Upper lobe of left lung (tissue), 6 donors: ENCODE measurements at places on chromosomes 13 and 19. TPM values are rescaled to one million over a fixed set of nuclear protein-coding genes. Genes with fewer than 3 reads are reported as not detected.

DNA sequence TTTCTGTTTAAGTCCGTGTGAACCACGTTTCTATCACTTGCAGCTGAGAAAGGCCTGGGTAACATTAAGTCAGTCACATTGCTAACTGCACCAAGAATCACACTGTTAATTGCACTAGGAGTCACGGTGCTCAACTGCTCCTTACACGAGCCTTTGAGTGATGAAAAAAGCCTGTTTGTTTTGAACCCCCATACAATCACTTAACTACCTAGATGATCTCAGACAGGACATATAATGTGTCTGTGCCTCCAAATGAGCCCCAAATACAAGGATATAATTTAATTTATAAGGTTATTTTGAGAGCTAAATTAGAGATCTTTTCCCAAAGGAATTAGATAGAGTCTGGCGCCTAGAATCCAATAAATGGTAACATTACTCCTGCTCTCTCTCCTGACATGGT is 84.1 kb downstream of the MIPEP start:
- H3K27ac ChIP-seq: no peak overlapping the region
- no peaks in the 10 kb centered on the region for H3K4me1 ChIP-seq

GRCh38 chr13:36067746-36068381 is 63.3 kb downstream of the DCLK1 start:
- no peaks in the 10 kb centered on the region for H3K27me3 ChIP-seq
- DNase-seq: no peak
- no peak overlapping the region for H3K4me3 ChIP-seq
- no peak overlapping the region for H3K27ac ChIP-seq
- no peaks in the 10 kb centered on the region for H3K36me3 ChIP-seq

- no peak overlapping the region for H3K27ac ChIP-seq
- no peaks in the 10 kb centered on the region for H3K27me3 ChIP-seq
Observed at GRCh38 chr19:29547981-29548380, 22.2 kb downstream of the VSTM2B start.

Gene PROZ
- not detected for total RNA-seq

GRCh38 chr19:46179076-46179759 is 31.2 kb downstream of the IGFL2 start:
- H3K27me3 ChIP-seq: no peaks in the 10 kb centered on the region
- H3K4me3 ChIP-seq: no peak overlapping the region
- no peak overlapping the region for H3K27ac ChIP-seq
- H3K36me3 ChIP-seq: no peaks in the 10 kb centered on the region
- no peak for DNase-seq

Gene SLC46A3
- total RNA-seq: 25.0 TPM

Gene IFNL1
- total RNA-seq: not detected

Gene C19orf47
- 15.0 TPM for total RNA-seq

GRCh38 chr13:60661521-60661920 is 264.5 kb downstream of the TDRD3 start:
- no peaks in the 10 kb centered on the region for H3K4me1 ChIP-seq
- no peaks in the 10 kb centered on the region for H3K36me3 ChIP-seq
- no peak overlapping the region for H3K4me3 ChIP-seq

DNA sequence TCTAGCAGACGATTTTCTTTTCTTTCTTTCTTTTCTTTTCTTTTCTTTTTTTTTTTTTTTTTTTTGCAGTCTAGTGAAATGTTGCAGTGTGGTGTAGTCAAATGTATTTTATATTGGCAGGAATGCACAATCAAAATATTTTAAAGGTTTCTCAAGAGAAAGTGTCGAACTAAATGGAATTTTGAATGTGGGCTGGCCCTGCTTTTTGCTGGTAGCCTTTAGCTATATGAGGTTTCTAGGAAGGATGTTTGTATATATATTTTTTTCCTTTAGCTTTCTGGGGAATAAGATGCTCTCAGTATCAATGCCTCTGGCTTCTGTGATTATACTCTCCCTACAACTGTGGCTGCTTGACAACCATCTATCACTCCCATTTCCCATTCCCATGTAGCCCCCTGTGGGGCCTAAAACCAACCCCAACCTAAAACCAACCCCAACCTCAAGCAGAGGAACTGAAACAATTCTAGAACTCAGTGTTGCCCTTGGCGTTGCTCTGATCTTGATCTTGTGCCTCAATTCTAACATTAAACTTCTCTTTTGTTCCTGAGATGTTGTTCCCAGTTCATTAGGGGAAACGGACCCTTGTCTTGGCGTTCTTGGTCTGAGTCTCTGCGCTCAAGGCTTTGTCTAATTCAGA is 27.1 kb downstream of the CYSLTR2 start:
- no peak for DNase-seq
- H3K36me3 ChIP-seq: no peaks in the 10 kb centered on the region
- H3K4me3 ChIP-seq: no peak overlapping the region
- no peak overlapping the region for H3K27ac ChIP-seq
- H3K4me1 ChIP-seq: no peaks in the 10 kb centered on the region
- H3K27me3 ChIP-seq: no peaks in the 10 kb centered on the region

DNA sequence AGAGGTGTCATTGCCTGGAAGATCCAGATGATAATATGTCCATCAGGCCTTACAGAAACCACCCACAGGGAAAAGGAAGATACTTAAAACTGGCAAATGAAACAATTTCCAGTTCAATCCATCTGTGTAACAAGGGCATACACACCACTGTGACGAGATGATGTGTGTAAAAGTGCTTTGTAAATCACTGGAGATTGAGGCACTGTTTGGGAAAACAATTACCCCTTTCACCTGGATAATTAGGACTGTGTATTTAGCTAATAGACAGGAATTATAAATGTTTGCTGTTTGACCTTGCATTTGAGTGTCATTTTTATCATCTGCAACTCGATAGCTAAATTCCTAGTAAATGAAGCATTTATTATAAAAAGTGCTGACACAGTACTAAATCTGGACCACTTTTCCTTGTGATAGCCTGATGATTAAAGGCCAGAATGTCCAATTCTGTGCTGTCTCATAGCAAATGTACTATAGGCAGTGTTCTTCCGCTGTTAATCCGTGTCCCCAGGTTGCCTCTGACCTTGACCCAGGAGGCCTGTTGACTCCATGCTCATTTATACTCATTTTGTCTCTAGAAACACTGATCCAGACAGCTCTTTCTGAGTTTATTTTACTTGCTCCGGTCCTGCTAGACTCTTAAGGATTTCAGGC is 105.8 kb downstream of the LACC1 start:
- H3K27me3 ChIP-seq: no peaks in the 10 kb centered on the region
- no peak overlapping the region for H3K27ac ChIP-seq
- no peaks in the 10 kb centered on the region for H3K36me3 ChIP-seq

DNA sequence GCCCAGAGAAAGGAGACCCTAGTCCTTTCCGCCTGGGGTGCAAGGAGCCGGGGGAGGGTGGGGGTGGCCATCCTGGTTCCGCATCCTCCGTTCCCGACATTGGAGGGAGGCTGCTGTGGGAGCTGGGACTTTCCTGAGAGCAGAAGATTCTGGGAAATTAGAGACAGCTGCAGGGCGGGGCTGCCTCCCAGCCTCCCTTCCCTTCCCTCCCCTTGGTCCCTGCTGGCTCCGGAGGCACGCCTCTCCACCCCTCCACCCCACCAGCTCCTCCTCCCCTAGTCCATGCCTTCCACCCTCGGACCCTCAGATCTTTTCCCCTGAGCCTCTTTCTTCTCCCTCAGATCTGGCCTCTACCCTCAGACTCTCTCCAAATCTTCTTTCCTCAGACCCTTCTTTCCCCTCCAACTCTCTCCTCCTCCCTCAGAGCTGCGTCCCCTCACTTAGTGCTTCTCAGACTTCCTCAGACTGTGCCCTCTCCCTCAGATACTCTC is 3.1 kb upstream of the BCL3 start:
- no peak overlapping the region for H3K4me3 ChIP-seq
- H3K27me3 ChIP-seq: no peaks in the 10 kb centered on the region
- peak; percentile 83 for DNase-seq

DNA sequence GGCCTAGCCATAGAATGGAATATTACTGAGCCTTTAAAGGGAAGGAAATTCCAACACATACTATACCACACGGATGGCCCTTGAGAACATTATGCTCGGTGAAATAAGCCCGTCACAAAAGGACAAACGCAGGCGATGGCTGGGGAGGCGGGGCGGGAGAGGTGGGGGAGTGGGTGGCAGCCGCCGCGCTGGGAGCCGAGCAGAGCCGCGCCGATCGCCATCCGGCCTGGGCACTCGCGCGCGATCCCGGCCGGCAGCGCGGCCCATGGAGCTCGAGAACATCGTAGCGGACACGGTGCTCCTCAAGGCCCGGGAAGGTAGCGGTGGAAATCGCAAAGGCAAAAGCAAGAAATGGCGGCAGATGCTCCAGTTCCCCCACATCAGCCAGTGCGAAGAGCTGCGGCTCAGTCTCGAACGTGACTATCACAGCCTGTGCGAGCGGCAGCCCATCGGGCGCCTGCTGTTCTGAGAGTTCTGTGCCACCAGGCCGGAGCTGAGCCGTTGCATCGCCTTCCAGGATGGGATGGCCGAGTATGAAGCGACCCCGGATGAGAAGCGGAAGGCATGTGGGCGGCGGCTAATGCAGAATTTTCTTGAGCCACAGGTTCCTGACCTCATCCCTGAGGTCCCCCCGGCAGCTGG is 140.1 kb downstream of the ZDHHC20 start:
- no peaks in the 10 kb centered on the region for H3K4me1 ChIP-seq
- no peaks in the 10 kb centered on the region for H3K27me3 ChIP-seq
- no peak overlapping the region for H3K27ac ChIP-seq
- no peaks in the 10 kb centered on the region for H3K36me3 ChIP-seq
- peak overlapping the region; percentile 28 for H3K4me3 ChIP-seq
